ENCODE measurements at places on chromosomes 1 and 21. TPM values are rescaled to one million over a fixed set of nuclear protein-coding genes. Genes with fewer than 3 reads are reported as not detected.

The PRELP gene
- 4.9 TPM for total RNA-seq

The SHISAL2A gene
- not detected for total RNA-seq

The LCE4A gene
- not detected for total RNA-seq

- H3K27me3 ChIP-seq, result no peaks in the 10 kb centered on the region
- H3K36me3 ChIP-seq, result no peaks in the 10 kb centered on the region
- no peak overlapping the region for H3K4me3 ChIP-seq
- DNase-seq, result peak; percentile 43
These were observed 148.1 kb downstream of the NRIP1 start for GRCh38 chr21:14916676-14917141.

GRCh38 chr1:33650708-33651107 is 178.3 kb downstream of the ZSCAN20 start:
- H3K27ac ChIP-seq, result no peak overlapping the region
- no peak for DNase-seq
- no peaks in the 10 kb centered on the region for H3K36me3 ChIP-seq
- no peaks in the 10 kb centered on the region for H3K27me3 ChIP-seq
- H3K4me1 ChIP-seq, result no peaks in the 10 kb centered on the region
- H3K4me3 ChIP-seq, result no peak overlapping the region

DNA sequence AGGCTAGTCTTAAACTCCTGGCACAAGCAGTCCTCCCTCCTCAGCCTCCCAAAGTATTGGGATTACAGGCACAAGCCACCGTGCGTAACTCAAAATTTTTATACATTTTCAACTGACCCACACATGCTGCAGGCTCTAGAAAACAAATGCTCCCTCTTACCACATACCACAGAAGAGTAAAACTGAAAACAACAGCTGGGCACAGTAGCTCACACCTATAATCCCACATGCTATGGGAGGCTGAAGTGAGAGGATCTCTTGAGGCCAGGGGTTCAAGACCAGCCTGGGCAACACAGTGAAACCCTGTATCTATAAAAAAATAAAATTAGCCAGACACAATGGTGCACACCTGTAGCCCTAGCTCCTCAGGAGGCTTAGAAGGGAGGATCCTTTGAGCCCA is 56.7 kb downstream of the AKT3 start:
- H3K4me3 ChIP-seq, result no peak overlapping the region
- no peaks in the 10 kb centered on the region for H3K4me1 ChIP-seq
- no peaks in the 10 kb centered on the region for H3K27me3 ChIP-seq
- H3K36me3 ChIP-seq, result no peaks in the 10 kb centered on the region
- DNase-seq, result no peak

Data from fibroblast of lung (primary cell).